WTC11 (cell line): ENCODE measurements at places on chromosomes 2 and 18. TPM values are rescaled to one million over a fixed set of nuclear protein-coding genes. Genes with fewer than 3 reads are reported as not detected.

Gene HOXD3
- not detected in 3 replicates for total RNA-seq

Gene SCYGR7
- not detected in 3 replicates for total RNA-seq

Gene EFEMP1
- 24.0 to 25.7 TPM (median 25.6 TPM) in 3 replicates for total RNA-seq

Gene STPG4
- total RNA-seq = not detected in 3 replicates

Gene STAT4
- 0.44 to 0.76 TPM (median 0.44 TPM) in 3 replicates for total RNA-seq

Gene PARD3B
- 4.5 to 5.9 TPM (median 5.6 TPM) in 3 replicates for total RNA-seq

- H3K36me3 ChIP-seq = peaks cover 11% of the 10 kb centered on the region
- no peak overlapping the region for H3K4me3 ChIP-seq
- H3K4me1 ChIP-seq = peaks cover 33% of the 10 kb centered on the region
- DNase-seq = no peak
These were observed 202.1 kb downstream of the CDCA7 start for GRCh38 chr2:173556816-173557215.

- H3K36me3 ChIP-seq = peaks cover 20% of the 10 kb centered on the region
- no peak overlapping the region for H3K27ac ChIP-seq
- DNase-seq = no peak
- peaks cover 23% of the 10 kb centered on the region for H3K4me1 ChIP-seq
These were observed 432.2 kb upstream of the TRIB2 start for GRCh38 chr2:12284487-12284886.

- no peaks in the 10 kb centered on the region; the same call in 1 of the 2 replicates for H3K27me3 ChIP-seq
- peaks cover under 1% of the 10 kb centered on the region; the same call in 1 of the 2 replicates for H3K4me1 ChIP-seq
- H3K27ac ChIP-seq = no peak overlapping the region
- no peak overlapping the region for H3K4me3 ChIP-seq
These were observed 23.8 kb upstream of the ODC1 start for GRCh38 chr2:10471955-10472354.

DNA sequence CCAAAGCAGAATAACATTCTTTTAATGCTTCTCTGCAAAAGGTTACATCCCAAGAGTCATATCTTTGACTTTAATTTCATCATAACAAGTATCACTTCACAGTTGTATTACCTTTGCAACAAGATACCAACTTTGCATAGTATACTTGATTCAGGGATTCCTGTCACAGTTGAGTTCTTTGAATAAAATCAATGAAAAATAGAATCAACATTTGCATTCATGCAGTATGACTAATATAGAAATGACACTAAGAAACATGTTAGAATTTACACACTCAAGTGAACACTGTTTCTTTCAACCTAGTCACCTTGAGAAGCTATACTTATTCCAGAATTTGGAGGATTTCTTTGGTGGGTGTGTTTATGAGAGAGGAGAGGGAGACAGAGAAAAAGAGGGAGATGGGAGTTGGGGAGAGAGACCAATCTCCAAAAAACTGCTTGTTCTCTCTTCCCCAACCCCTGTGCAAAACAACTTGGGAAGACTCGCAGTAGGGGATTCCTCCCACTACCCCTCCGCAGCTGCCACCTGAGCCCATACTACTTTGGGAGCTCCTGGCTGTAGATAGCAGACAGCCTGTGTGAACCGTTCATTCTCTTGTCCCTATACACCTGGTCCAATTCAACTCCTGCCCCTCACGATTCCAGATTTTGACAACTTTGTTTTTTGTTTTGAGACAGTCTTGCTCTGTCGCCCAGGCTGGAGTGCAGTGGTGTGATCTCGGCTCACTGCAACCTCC, 57.7 kb downstream of the PELI1 start:
- H3K4me3 ChIP-seq = no peak overlapping the region
- no peaks in the 10 kb centered on the region for H3K27me3 ChIP-seq
- H3K27ac ChIP-seq = 0 out of 2 replicates have a peak overlapping the region, but pooled peaks have one; percentile 1
- peaks cover 6% of the 10 kb centered on the region for H3K36me3 ChIP-seq

- no peak overlapping the region for H3K4me3 ChIP-seq
- H3K27ac ChIP-seq = no peak overlapping the region
- H3K4me1 ChIP-seq = peaks cover 10% of the 10 kb centered on the region
- H3K36me3 ChIP-seq = no peaks in the 10 kb centered on the region
- no peak for DNase-seq
- H3K27me3 ChIP-seq = no peaks in the 10 kb centered on the region
These were observed 125.3 kb downstream of the ANTXR1 start for GRCh38 chr2:69138247-69138772.

GRCh38 chr18:6249788-6250187, 164.9 kb downstream of the L3MBTL4 start:
- H3K4me1 ChIP-seq = no peaks in the 10 kb centered on the region
- no peak for DNase-seq
- no peak overlapping the region for H3K27ac ChIP-seq
- H3K36me3 ChIP-seq = no peaks in the 10 kb centered on the region
- H3K27me3 ChIP-seq = no peaks in the 10 kb centered on the region
- no peak overlapping the region for H3K4me3 ChIP-seq

DNA sequence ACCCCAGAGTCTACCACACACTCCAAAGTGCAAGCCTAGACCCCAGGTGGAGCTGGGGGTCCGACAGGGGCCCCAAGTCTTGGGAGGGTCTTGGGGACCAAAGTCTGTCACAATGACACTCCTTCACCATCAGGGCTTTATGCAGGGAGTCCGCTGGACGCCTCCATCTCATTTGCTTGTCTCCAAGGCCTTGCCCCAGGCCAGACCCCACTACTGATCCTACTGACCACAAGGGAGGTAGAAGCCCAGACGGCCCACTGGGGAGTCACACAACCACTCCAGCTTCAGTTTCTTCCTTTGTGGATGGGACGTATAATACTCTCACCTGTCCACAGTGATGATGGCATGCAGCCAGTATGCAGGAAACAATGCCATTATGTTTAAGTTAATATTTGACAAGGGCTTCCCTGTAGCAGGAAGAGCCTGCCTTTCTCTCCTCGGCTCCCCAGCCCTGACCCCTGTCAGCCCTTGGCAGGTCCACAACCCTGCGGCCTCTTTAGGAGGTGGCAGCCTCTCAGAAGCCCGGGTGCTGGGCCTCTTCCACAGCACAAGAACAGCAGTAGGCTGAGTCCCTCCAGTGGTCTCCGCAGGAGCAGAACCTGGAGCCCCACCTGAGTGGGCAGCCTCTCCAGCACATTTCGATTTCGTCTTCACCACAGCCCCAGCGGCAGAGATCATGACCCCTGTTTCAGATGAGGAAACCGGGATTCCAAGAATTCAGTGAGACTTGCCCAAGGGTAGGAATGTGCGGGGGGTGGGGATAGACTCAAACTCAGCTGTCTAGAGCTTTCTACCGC, 6.5 kb downstream of the BIN1 start:
- no peak for DNase-seq
- H3K27ac ChIP-seq = no peak overlapping the region
- no peaks in the 10 kb centered on the region for H3K27me3 ChIP-seq
- no peaks in the 10 kb centered on the region for H3K36me3 ChIP-seq
- no peak overlapping the region for H3K4me3 ChIP-seq

DNA sequence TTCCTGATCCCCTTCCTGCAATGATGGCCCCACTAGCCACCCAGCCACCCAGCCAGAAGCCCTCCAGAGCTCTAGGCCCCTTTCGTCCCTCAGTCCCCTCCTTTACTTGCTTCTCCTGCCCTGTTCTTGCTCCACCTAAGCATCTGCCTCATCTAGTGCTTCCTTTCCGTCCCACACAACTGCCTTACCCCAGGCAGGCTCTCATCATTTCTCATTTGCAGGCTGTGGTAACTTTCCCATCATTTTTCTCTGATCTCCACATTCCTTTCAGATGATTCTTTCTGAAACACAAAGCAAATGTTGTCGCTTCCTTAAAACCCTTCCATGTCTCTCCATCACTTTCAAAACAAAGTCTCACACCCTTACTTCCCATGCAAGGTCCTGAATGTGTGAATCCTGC, 459.8 kb downstream of the METTL4 start:
- H3K27me3 ChIP-seq = no peaks in the 10 kb centered on the region
- H3K36me3 ChIP-seq = no peaks in the 10 kb centered on the region; the same call in 1 of the 2 replicates
- H3K4me3 ChIP-seq = no peak overlapping the region
- H3K4me1 ChIP-seq = peaks cover 7% of the 10 kb centered on the region

DNA sequence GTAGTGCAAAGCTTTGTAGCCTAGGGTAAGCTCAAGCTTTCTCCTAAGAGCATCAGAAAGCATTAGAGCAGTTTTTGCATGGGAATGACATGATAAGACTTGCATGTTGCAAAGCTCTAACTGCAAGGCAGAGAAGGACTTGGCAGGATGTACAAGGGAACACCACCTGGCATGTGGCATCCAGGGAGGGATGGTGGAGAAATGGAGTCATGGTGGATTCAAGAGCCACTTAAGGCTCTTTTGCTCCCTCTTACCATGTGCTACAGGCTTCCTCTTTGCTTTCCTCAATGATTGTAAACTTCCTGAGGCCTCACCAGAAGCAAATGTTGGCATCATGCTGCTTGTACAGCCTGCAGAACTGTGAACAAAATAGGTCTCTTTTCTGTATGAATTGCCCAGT, 266.0 kb downstream of the GLI2 start:
- H3K27ac ChIP-seq = no peak overlapping the region
- H3K4me1 ChIP-seq = peaks cover 22% of the 10 kb centered on the region
- H3K4me3 ChIP-seq = no peak overlapping the region
- peaks cover 66% of the 10 kb centered on the region for H3K27me3 ChIP-seq
- H3K36me3 ChIP-seq = 0 out of 2 replicates have a peak, but pooled peaks cover 3% of the 10 kb centered on the region
- no peak for DNase-seq

DNA sequence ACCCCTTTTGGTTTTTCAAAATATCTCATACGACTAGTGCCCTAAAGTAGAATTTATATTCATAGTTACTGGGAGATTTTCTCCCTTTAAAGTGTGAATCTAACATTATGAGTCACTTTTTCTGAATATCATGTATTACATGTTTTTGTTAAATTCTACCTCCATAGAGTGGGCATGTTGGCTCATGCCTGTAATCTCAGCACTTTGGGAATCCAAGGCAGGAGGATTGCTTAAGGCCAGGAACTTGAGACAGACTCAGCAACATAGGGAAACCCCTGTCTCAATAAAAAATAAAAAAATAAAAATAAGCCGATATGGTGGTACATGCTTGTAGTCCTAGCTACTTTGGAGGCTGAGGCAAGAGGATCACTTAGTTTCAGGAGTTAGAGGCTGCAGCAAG, 45.3 kb upstream of the UNC80 start:
- H3K4me1 ChIP-seq = peaks cover 3% of the 10 kb centered on the region; the same call in 1 of the 2 replicates
- H3K36me3 ChIP-seq = no peaks in the 10 kb centered on the region
- no peak overlapping the region for H3K27ac ChIP-seq
- no peaks in the 10 kb centered on the region for H3K27me3 ChIP-seq
- no peak overlapping the region for H3K4me3 ChIP-seq
